Endothelial cell of umbilical vein (primary cell): ENCODE measurements at places on chromosomes 5 and 9. TPM values are rescaled to one million over a fixed set of nuclear protein-coding genes. Genes with fewer than 3 reads are reported as not detected.

GRCh38 chr9:133729617-133730281, 8.4 kb downstream of the SARDH start:
- DNase-seq = no peak

DNA sequence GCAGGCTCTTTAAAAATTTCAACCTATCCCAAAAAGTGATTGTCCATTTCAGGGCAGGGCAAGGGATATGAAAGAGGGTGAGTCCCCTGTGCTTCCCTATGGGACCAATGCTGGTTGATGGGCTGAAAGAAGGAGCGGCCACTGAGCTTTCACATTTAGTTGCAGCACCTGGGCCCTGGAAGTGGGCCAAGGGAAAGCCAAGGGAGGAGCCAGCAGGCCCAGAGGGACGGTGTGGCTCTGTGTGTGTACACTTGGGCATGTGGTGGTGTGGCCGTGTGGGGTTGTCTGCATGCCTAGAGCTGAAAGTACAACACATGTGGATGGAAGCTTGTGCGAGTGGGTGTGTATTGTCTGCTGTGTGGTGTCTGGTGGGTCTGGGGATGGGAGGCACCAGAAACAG, 14.0 kb upstream of the PSMD5 start:
- no peak for DNase-seq

DNA sequence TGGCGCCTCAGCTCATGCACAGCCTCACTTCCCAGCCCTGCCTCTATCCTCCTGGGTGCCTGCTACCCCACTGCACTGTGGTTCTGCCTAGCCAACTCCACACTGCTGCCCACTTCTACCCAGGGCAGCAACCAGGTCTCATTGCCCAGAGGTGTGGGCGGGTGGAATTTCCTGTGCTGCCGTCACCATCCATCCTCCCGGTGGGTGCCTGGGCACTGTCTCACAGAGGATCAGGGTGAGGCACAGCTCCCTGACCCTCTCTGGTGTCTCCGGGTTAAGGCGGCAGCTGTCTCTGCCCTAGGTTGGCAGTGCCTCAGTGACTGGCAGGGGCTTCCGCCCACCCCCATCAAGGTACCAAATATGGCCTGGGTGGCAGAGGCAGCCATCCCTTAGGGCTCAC, 4.3 kb upstream of the MTMR12 start:
- DNase-seq = no peak

DNA sequence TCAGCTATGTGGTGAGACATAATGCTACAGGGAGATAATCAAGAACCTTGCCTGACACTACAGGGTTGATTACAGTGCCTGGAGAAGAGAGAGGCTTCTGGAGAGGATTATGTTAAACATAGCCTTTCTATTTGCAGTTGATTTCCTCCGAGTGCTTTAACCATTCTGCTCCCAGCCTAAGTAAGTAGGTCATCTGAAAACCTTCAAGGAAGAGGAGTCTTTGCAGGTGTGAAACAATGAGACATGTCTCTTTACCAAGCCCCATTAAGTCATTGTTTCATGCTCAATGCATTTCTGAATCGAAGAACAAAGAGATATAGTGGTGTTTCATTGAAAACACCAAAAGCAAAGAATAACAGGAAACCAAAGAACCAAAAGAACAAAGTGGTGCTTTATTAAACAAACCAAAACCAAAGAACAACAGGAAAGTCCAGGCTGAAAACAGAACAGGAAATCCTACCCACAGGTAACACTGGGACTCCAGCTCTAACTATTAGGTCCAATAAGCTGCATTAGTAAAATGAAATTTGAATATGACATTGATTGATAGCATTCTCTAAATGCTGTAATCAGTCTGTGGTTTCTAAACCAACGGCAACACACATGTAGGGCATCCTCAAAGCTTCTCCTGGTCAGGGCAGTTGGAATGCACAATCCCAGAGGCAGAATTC, 113.3 kb upstream of the SPATA31D4 start:
- DNase-seq = peak; percentile 61

FSTL4 gene
- total RNA-seq = 0.07 TPM in 1 of 2 replicates, not detected in the other

DNA sequence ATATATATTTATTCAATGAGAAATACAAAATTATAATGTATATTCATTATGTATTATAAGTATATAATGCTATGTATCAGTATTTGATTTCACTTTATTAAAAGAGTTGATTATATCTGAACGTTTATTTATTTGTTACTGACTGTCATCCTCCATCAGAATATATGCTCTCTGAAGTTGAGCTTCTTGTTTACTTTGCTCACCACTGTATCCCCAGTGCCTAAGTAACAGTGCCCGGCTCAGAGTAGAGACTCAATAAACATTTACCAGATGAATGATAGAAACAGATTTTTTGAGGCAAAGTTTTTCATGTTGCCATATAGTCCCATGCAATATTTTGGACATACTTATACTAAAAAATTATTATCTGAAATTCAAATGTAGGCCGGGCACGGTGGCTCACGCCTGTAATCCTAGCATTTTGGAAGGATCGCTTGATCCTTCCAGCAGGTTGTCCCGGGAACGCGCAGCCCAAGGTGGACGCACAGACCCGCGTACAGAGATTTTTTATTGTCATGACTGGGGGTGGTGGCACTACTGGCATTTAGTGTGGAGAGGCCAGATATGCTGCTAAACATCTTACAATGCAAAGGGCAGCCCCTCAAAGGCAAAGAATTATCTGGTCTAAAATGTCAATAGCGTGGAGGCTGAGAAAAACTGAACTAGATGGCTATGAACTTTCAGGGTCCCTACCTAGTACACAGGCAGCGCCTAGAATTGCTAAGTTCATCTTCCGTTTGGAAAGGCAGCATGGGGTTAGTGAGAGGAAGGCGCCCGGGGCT, 761 bp upstream of the DNAJC25 start:
- DNase-seq = no peak

- DNase-seq = no peak
These were observed 125.5 kb downstream of the TENT4A start for GRCh38 chr5:6838736-6839135.

GRCh38 chr9:135134268-135135022, 47.0 kb downstream of the OLFM1 start:
- DNase-seq = no peak

GRCh38 chr5:67095346-67096171, 101.0 kb downstream of the CD180 start:
- DNase-seq = peak; percentile 78

GRCh38 chr9:112271466-112272098, 61.8 kb downstream of the PTBP3 start:
- no peak for DNase-seq

- DNase-seq = peak; percentile 66
These were observed at the start of gene PRUNE2 for GRCh38 chr9:76905791-76906646. Gene PRUNE2 (minus strand): TSS chr9:76906114. CDS start chr9:76905963, 151 bp downstream.

- DNase-seq = peak; percentile 94
These were observed at the start of gene ADRB2 for GRCh38 chr5:148826053-148826738. Gene ADRB2 (plus strand): TSS chr5:148826611. CDS start chr5:148826832, 221 bp downstream.

DNA sequence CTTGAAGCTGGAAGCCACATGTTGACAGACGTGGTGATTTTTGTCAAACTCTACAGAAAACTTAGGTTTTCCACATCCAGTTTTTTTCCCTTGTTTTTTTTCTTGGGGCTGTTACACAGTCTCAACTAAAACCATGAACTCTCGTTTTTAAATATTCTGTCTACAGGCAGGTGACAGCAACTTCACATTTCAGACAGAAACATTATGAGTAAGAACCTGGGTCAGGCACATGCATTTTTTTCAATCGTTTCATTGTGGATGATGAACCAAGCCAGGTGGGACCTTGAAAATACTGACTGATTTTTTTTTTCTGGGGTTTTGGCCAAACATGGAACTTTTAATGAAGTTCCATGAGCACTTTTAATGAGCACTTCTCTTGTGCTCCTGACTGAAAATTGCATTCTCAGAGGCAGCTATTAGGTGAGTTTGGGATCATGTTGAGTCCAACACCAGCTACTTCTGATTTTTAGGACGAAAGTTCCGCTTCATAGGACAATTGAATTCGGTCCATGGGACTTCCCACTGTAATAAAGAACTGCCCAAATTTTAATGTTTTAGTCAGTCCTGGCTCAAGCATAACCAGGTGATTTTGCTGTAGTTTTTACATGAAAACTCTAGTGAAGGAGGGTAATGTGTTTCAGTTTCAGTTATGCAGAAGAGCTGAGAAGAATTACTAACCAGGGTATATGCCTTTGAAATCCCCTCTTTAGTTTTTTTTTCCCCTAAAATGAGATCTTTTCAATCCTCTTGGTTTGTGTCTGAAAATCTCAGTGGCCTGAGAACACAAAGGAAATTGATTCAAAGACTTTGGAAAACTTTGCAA, 93.2 kb upstream of the ADAMTS16 start:
- no peak for DNase-seq

DAP gene
- total RNA-seq = 173 and 188 TPM in 2 replicates

- no peak for DNase-seq
These were observed 96.8 kb upstream of the CCDC112 start for GRCh38 chr5:115393239-115393638.

GRCh38 chr9:116837018-116837989, 150.2 kb downstream of the TRIM32 start:
- DNase-seq = no peak

LCN15 gene
- total RNA-seq = not detected in 2 replicates

GRCh38 chr5:67249590-67249895, 52.9 kb upstream of the CD180 start:
- DNase-seq = no peak

DNA sequence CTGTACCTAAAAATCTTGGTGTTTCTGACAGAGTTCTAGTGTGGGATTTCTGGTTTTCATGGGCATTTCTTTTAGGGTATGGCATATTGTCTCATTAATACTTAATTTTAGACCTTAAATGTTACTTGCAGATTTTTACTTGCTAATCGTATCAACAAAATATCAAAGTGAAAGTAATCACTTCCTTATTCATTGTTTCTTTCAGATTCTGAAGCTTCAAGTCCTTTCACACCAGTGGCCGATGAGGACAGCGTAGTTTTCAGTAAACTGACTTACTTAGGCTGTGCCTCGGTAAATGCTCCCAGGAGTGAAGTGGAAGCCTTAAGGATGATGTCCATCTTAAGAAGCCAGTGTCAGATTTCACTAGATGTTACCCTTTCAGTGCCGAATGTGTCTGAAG, 45.2 kb downstream of the RABGAP1 start:
- no peak for DNase-seq

- DNase-seq = no peak
These were observed 1.0 kb downstream of the FAM200C start for GRCh38 chr5:160398806-160399205.

DNA sequence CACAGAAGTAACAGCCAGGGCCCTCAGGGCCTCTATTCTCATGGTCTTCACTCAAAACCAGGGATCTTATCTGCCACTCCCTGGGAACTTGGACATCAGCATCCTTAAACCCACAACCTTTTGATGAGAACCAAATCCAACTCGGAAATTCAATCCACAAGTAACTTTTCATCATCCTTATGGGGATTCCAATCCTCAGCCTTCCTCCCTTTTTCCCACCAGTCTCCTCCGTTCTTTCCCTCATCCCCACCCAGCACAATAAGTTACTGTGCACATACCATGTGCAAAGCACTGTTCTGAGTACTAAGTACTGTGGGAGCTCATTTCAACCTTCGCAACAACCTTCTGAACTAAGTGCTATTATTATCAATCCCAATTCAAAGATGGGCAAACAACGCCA, 17.0 kb downstream of the GOLPH3 start:
- DNase-seq = no peak

DNA sequence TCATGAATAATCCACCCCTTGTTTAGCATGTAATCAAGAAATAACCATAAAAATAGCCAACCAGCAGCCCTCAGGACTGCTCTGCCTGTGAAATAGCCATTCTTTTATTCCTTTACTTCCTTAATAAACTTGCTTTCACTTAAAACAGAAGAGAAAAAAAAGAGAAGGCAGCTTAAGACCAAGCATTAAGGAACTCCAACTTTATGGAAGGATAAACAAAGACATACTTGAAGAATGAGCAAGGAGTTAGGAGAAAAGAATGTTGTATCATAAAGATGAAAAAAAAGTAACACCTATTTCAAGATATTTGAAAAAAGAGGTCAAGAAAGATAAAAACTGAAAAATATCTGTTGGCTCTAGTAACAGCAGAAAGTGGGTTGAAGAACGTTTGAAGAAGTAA, 107.6 kb downstream of the RNF180 start:
- no peak for DNase-seq

- no peak for DNase-seq
These were observed 17.7 kb downstream of the POU5F2 start for GRCh38 chr5:93723681-93724080.

GRCh38 chr5:121199216-121199999, 652.3 kb upstream of the FTMT start:
- no peak for DNase-seq

DNA sequence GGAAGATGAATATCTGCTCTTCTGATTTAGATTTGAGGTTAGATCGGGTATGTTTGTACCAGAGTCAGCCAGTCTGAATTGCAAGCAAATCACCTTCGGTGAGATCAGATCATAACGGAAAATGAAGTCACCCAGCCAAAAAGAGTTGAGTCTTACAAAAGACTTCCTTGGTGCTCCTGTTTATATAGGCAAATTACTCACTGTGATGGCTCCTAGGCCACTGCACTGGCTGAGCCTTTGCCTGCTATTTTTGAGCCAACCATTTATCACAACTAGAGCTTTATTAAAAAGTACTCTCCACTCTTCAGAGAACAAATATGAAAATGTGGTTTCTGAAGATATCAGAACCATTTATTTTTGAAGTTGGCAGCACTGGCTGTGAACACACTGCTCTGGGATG, 277.7 kb upstream of the PCSK5 start:
- DNase-seq = no peak

DNA sequence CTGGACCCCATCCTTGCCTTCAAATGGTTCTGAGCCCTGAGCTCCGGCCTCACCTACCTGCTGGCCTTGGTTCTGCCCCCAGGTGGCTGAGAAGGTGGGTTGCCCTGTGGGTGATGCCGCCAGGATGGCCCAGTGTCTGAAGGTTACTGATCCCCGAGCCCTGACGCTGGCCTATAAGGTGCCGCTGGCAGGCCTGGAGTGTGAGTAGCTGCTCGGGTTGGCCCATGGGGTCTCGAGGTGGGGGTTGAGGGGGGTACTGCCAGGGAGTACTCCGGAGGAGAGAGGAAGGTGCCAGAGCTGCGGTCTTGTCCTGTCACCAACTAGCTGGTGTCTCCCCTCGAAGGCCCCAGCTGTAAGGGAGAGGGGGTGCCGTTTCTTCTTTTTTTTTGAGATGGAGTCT, 5.2 kb downstream of the CEL start:
- DNase-seq = no peak

- no peak for DNase-seq
These were observed 16.5 kb downstream of the DNAJA1 start for GRCh38 chr9:33041432-33042188.

DNA sequence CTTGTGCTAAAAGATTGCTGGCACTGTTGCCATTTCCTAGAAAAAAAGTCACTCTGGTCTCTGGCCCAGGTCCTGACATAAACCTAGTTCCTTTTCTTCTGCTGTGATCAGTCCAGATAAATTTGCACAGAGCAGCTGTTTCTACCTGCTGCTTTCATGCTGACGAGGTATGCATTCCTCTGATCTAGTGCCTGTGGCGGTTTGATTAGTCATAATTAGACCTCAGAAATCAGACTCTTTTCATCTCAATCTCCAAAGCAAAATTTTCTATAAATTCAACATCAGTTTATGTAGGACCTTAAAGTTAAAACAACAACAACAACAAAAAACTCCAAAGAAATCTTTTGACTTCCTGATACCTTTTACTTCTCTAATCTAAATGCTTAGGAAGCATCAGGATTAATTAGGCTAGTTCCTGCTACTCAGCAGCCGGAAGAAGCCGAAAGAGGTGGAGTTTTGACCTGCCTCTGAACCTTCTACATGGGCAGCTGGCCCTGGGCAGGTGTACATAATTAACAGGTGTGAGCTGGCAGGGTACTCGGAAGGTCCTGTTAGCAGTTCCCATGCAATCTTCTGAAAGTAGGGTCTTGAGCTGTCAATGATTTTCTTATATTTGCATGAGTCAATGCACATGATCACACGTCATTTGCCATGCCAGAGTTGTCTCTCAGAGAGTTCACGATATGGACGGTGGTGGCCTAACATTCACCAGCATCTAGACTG, 83.3 kb upstream of the CCDC112 start:
- no peak for DNase-seq
